ENCODE measurements at places on chromosomes 12 and 14.

- peak; percentile 16 for DNase-seq
These were observed 13.0 kb upstream of the DPF3 start for GRCh38 chr14:72906879-72907278.

DNA sequence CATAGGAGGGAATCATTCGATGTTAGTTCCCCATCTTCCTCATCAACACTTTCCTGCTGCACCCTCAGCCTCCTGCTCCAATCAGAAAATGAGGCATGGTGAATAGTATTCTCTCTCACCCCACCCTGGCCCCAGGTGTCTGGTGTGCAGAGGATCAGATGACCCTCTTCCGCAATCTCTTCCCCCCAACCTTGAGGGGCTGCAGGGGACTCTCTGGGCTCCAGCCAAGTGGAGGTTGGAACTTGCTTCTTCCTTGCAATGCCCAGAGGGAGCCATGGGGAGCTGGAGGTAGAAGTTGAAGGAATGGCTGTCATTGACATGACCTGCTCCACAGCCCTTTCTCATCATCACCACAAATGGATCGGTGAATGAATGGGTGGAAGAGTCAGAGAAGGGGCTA is 20.2 kb upstream of the ESRRB start:
- no peak for DNase-seq

DNA sequence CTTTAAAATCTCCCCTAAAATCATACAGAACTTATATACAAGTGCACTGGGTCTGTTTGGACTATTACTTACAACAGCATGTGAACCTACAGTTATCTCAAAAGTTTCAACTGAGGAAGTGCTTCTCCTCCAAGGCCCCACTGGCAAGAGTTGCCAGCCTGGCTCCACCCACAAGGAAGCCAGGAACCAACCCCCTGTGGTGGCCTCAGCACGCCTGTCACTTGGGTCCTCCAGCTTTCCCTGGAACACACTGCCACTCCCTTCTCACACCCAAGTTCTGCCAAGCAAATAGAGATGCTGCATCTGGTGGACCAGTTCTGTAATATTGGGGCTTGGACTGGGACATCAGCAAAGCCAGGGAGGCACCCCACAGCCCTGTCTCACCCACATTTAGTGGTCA is 115.4 kb downstream of the GCH1 start:
- DNase-seq = no peak

DNA sequence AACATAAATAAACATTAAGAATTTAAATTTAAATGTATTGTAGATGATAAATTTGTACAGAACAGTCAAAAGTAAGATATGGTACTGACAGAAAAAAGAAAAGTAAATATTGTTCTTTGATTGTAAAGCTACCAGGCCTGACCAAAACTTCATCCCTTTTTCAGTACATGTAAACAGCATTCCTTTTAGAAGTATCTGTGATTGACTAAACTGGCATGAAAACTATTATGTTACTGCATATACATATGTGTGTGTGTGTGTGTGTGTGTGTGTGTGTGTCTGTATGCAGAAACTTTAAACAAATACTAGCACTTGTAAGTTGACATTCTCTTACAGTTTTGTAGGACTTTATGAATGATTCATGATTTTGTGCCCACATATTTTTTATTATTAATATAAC is 270.9 kb downstream of the C12orf50 start:
- DNase-seq = no peak

GRCh38 chr12:84689638-84690037 is 223.0 kb downstream of the SLC6A15 start:
- no peak for DNase-seq
